ENCODE measurements at places on chromosomes 1 and 21.

- DNase-seq: no peak
These were observed 285.0 kb downstream of the LRRC40 start for GRCh38 chr1:69920426-69920825.

DNA sequence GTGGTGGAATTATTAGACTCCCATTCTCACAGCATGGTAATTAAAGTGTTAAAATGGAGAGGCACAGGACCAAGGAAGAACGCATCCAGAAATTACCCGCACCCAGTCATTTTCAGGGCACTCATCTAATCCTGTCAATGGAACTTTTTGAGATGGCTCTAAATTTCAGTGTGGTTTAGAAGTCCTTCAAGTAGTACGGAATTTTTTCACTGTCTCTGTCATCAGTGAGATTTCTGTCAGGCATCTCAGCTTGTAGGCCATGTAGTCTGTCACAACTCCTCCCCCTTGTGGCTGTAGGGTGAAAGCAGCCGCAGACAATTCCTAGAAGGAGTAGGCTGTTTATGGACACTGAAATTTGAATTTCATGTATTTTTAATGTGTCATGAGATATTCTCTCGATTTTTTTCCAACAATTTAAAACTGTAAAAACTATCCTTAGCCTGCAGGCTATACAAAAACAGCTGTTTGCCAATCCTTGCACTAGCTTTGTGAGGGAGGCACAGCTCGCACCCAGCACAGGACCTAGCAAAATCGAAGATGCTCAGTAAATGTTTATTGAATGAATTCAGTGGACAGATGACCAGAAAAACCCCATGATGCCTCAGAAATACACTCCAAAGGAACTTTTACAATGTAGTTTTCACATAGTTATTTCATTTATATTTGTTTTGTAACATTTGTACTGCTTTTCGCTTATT is 6.6 kb upstream of the NUP133 start:
- peak; percentile 13 for DNase-seq

DNA sequence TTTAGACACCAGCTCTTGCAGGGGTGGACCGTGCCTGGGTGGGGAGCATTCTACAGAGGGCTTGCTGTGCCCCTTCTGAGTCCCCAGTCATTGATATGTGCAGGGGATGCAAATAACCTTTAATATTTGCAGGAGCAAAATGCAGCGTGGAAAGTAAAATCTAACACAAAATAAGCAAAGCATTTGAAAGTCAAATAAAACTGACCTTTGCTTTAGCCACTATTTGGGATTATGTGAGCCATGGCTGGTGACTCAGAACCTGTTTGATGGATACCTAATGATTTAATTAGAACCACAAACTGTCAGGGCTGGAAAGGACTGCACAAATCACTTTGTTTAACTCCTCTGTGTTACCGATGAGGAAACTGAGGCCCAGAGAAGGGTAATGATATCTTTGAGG is 377.5 kb downstream of the HHAT start:
- DNase-seq: no peak

- no peak for DNase-seq
These were observed 440.9 kb downstream of the PRDM2 start for GRCh38 chr1:14140831-14141401.

- DNase-seq: no peak
These were observed 173.3 kb downstream of the CAMTA1 start for GRCh38 chr1:6958407-6959030.

DNA sequence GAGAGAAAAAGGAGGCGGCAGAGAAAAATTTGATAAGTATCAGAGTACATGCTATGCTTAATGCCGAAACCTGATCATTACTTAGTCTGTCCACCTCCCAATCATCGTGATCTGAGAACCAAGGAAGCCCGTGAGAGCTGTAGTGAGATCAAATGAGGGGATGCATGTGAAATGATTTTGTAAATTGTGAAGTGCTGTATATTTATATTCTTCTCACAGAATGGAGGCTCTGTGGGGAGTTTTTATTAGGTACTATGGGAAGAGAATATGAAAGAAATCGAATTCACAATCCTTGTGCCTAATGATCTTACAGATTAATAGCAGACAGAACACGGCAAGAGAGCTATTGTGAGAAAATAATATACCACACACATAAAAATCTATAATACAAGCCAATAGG is 115.5 kb downstream of the LYPLAL1 start:
- DNase-seq: no peak

- no peak for DNase-seq
These were observed 247.5 kb downstream of the USH2A start for GRCh38 chr1:216175714-216176113.

GRCh38 chr21:45387506-45387905 is 17.5 kb upstream of the COL18A1 start:
- DNase-seq: no peak

GRCh38 chr1:154664331-154665002 is 56.5 kb upstream of the ADAR start:
- DNase-seq: no peak

DNA sequence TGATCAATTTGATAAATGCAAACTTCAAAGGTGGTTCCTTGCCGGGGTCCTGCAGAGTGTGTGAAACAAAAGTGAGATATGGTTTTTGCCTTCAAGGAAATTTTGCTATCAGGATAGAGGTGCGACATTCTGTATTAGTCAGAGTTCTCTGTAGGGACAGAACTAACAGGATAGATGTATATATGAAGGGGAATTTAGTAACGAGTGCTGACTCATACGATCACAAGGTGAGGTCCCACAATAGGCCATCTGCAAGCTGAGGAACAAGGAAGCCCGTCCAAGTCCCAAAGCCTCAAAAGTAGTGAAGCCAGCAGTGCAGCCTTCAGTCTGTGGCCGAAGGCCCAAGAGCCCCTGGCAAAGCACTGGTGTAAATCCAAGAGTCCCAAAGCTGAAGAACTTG is 157.0 kb downstream of the RYR2 start:
- DNase-seq: no peak

GRCh38 chr1:10727751-10728232 is 68.7 kb downstream of the CASZ1 start:
- DNase-seq: no peak

GRCh38 chr1:119510046-119510445 is 3.0 kb downstream of the HSD3B1 start:
- peak; percentile 67 for DNase-seq

GRCh38 chr21:25292396-25292795 is 314.9 kb downstream of the MRPL39 start:
- no peak for DNase-seq

DNA sequence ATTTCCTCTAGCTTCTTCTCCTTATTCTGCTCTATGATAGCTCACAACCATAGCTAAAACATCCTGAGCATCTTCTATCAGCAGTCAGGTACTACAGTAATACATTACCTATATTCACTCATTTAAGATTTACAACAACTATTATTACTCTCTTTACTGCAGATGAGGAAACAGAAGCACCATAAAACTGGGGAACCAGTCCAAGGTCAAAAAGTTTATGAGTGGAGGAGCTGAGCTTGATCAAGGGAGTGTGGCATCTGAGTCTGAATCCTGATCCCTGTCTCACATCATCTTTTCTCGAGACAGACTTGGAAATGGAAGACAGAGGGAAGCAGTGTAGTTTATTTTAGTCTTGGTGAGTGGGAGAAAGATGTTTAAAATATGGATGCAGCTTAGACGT is 288.6 kb downstream of the RGS7 start:
- no peak for DNase-seq

- DNase-seq: no peak
These were observed 209.5 kb downstream of the RPS6KC1 start for GRCh38 chr1:213260311-213261075.

DNA sequence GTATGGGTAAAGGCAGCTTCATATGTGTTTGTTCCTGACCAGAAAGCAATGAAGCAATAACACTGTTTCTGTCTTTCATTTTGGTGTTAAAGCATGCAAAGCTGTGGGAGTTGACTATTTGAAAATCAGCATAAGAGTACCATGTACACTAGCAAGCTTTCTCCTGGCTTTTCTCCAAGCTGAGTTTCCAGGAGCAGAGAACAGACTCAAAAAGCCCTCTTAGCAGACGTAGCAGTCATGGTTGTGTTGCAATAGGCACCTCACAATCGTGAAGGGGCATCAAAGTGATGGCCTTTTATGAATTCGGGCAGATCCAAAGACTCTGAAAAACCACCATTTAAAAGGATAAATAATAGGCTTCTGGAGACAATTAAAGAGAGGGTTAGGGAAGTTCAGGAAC is 159.7 kb downstream of the PTGER3 start:
- DNase-seq: no peak
